ENCODE measurements at places on chromosomes 1 and 21. TPM values are rescaled to one million over a fixed set of nuclear protein-coding genes. Genes with fewer than 3 reads are reported as not detected.
A peak's percentile ranks its signal among the peaks of the same experiment; 100 is the strongest.

The AHCTF1 gene
- total RNA-seq = 30.6 TPM

The AZIN2 gene
- total RNA-seq = 9.1 TPM

The MARK1 gene
- total RNA-seq = 2.1 TPM

The GIPC2 gene
- total RNA-seq = 0.50 TPM

The MASP2 gene
- not detected for total RNA-seq

The FOXD2 gene
- total RNA-seq = 0.83 TPM

The SLC6A9 gene
- total RNA-seq = 13.6 TPM

The SEMA6C gene
- 0.51 TPM for total RNA-seq

The RNF115 gene
- 19.8 TPM for total RNA-seq

The AUNIP gene
- total RNA-seq = 0.33 TPM

The OLFML3 gene
- total RNA-seq = 68.0 TPM

The TPTE gene
- total RNA-seq = not detected

The RUNX1 gene
- total RNA-seq = 41.6 TPM

The CA6 gene
- not detected for total RNA-seq

The LPAR3 gene
- total RNA-seq = 7.6 TPM

The PTPN22 gene
- 0.33 TPM for total RNA-seq

DNA sequence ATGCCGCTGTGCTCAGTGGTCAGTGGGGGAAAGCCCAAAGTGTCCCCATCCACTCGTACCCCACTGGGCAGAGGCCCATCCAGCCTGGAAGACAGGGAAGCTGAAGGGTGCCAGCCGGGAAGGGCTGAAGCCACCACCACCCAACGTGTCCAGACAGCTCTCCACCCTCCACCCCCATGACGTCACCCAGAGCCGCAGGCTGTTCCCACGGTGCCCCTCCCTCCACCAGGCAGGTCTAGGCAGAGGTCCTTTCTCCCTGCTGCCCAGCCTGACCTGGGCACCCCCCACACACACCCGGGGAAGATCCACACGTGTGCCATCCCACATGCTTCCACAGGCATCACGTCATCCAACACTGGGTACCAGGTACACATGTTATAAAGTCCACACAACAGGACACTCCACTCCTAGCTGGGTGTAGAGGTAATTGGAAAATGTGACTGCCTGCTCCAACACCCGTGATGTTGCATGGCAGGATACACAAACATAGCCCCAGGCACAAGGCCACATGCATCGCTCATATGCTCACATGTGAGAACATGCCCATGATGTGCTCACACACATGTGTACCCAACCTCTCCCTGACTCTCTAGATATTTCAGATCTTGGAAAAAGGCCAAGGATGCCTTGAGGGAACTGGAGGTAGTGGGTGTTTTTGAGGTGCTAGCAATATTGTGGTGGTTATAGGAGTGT is 5.1 kb upstream of the ARHGAP30 start:
- H3K36me3 ChIP-seq = no peaks in the 10 kb centered on the region
- H3K4me3 ChIP-seq = no peak overlapping the region
- no peak overlapping the region for H3K27ac ChIP-seq
- H3K27me3 ChIP-seq = no peaks in the 10 kb centered on the region
- no peaks in the 10 kb centered on the region for H3K4me1 ChIP-seq

DNA sequence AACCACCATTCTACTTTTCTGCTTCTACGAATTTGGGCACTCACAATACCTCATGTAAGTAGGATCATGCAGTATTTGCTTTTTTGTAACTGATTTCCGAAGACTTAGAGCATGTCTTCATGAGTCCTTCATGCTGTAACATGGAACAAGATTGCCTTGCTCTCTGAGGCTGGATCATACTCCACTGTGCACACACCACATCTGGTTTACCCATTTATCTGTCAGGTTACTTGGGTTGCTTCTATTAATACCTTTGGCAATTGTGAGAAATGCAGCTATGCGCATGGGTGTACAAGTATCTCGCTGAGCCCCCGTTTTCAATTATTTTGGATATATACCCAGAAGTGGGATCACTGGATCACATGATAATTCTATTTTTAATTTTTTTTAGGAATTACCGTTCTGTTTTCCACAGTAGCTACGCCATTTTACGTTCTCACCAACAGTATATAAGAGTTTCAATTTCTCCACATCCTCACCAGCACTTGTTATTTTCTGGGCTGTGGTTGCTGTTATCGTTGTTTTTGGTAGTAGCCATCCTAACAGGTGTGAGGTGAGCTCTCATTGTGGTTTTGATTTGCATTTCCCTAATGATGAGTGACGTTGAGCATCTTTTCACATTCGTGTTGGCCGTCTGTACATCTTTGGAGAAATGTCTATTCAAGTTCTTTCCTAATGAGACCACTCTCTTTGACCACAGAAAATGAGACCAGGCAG is 10.7 kb upstream of the SLC2A5 start:
- H3K4me1 ChIP-seq = no peaks in the 10 kb centered on the region
- H3K27me3 ChIP-seq = no peaks in the 10 kb centered on the region
- H3K4me3 ChIP-seq = no peak overlapping the region
- no peaks in the 10 kb centered on the region for H3K36me3 ChIP-seq

DNA sequence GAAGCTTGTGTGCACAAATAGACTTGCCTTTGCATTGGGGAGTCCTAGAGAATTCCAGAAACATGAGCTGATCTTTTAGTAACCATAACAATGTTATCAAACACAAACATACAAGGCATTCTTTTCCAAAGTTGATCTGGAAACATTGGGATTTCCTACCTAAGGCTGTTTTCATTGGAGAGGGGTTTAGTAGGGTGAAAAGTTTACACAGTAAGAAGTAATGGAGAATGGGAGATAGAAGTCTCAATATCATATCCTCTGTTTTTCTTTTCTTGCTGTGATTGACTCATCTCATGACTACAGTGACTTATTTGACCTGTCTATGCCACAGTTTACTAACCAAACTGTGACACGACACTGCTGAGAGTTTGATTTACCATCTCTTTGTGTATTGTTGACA is 65.6 kb upstream of the PLA2G4A start:
- DNase-seq = peak; percentile 11
- H3K36me3 ChIP-seq = no peaks in the 10 kb centered on the region
- no peaks in the 10 kb centered on the region for H3K27me3 ChIP-seq
- no peaks in the 10 kb centered on the region for H3K4me1 ChIP-seq
- H3K27ac ChIP-seq = no peak overlapping the region

GRCh38 chr1:221435504-221435904 is 306.4 kb downstream of the DUSP10 start:
- no peaks in the 10 kb centered on the region for H3K27me3 ChIP-seq
- H3K4me3 ChIP-seq = no peak overlapping the region
- peaks cover 7% of the 10 kb centered on the region for H3K4me1 ChIP-seq
- no peaks in the 10 kb centered on the region for H3K36me3 ChIP-seq
- peak; percentile 94 for DNase-seq

DNA sequence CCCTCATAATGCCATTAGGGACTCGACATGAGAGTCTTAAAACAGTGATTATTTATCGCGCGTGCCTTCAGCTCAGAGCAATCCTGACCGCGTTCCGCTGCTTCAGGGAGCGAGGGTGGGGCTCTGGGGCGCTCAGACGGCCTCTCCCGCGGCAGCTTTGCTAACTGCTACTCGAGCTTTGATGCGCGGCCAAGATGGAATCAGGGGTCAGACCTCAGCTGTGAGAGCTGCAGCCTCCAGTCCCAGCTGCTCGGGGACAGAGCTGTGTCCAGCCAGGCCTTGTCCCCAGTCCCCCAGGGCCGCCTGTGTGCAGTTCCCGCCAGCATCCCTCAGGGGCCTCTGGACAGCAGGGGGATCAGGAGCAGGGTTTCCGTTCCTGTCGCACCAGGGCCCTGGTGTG is 104.6 kb upstream of the TTC34 start:
- H3K27ac ChIP-seq = no peak overlapping the region
- no peaks in the 10 kb centered on the region for H3K36me3 ChIP-seq
- no peak for DNase-seq

- peak; percentile 92 for DNase-seq
- H3K27ac ChIP-seq = peak overlapping the region; percentile 87
- no peaks in the 10 kb centered on the region for H3K27me3 ChIP-seq
- H3K36me3 ChIP-seq = no peaks in the 10 kb centered on the region
- no peak overlapping the region for H3K4me3 ChIP-seq
Observed at GRCh38 chr21:25329227-25329825, 278.0 kb downstream of the MRPL39 start.

- no peaks in the 10 kb centered on the region for H3K4me1 ChIP-seq
- no peaks in the 10 kb centered on the region for H3K36me3 ChIP-seq
- no peak overlapping the region for H3K4me3 ChIP-seq
- no peaks in the 10 kb centered on the region for H3K27me3 ChIP-seq
- no peak for DNase-seq
- H3K27ac ChIP-seq = no peak overlapping the region
Observed at GRCh38 chr1:195278644-195279043, 1329.6 kb downstream of the KCNT2 start.

DNA sequence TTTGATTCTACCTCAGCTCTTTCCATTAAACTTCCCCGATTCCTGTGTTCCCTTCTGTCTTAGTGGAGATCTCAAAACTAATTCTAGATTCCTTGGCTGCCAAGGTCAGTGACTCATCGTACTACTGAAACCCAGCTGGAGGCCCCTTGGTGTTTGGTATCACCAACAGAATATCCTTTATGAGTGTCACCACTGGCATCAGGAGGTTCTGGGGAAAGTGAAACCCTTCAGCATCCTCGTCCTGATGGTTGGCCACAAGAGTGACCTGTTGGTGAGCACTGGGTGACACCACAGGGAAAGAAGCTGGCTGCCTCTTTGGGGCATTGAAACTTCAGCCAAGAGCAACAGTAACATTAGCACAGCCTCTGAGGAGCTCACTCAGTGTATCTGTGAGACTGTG is 9.6 kb downstream of the RAB42 start:
- H3K27ac ChIP-seq = peak overlapping the region; percentile 24
- H3K4me3 ChIP-seq = no peak overlapping the region
- DNase-seq = peak; percentile 93
- peaks cover 7% of the 10 kb centered on the region for H3K36me3 ChIP-seq
- no peaks in the 10 kb centered on the region for H3K27me3 ChIP-seq

DNA sequence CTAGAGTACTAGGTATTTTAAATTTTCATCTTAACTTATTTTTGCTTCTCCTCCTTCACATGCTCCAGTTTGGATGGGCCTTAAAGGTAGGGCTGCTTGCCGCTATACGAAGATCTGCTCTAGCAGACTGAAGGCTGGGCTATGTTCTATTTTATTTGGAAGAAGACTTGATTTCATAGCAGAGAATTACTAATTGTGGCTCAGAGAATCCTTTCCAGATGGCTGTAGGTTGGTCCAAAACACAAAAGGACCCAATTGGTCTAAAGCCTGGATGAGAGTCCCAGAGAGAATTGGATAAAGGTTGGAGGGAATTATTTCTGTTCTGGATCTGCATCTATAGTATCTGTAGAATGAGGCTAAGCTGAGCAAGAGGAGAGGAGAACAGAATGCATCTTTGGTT is 719.4 kb upstream of the PTBP2 start:
- no peak overlapping the region for H3K4me3 ChIP-seq
- H3K36me3 ChIP-seq = no peaks in the 10 kb centered on the region
- no peak overlapping the region for H3K27ac ChIP-seq
- DNase-seq = no peak
- no peaks in the 10 kb centered on the region for H3K27me3 ChIP-seq
- no peaks in the 10 kb centered on the region for H3K4me1 ChIP-seq

DNA sequence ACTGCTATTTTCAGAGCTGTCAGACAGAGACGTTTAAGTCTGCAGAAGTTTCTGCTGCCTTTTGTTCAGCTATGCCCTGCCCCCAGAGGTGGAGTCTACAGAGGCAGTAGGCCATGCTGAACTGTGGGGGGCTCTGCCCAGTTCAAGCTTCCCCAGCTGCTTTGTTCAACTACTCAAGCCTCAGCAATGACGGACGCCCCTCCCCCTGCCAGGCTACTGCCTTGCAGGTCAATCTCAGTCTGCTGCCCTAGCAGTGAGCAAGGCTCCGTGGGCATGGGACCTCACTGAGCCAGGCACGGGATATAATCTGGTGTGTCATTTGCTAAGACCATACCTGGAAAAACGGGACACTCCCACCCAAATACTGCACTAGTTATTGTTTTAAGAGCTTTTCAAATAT is 219.7 kb downstream of the BRINP3 start:
- H3K4me3 ChIP-seq = no peak overlapping the region
- no peaks in the 10 kb centered on the region for H3K4me1 ChIP-seq
- H3K27me3 ChIP-seq = no peaks in the 10 kb centered on the region

DNA sequence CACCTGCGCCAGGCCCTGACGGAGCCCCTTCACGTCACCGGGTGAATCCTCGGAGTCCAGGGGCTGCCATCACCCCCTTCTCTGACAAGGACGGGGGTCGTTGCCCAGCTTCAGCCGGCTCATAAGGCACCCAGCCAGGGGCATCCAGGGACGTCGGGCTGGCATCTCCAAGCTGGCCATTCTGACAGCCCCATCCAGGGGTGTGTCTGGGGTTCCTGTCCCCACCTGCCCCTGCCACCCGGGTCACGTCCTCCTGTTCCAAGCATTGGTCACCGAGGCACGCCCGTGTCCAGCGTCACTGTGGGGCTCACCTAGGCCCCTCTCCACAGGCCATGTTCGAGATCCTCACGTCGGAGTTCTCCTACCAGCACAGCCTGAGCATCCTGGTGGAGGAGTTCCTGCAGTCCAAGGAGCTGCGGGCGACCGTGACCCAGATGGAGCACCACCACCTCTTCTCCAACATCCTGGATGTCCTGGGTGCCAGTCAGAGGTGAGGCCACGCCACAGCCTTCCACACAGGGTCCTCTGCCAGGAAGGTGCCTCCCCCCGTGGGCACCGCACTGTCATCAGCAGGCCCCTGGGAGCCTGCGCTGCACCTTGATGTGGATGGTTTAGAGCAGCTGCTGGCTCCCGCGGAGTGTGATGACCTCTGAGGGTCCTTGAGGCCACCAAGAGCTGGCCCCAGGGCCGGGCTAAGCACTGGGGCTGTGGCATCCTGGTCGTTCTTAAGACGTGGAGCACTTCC is 14.8 kb downstream of the ARHGEF16 start:
- DNase-seq = no peak
- H3K27me3 ChIP-seq = no peaks in the 10 kb centered on the region
- H3K4me1 ChIP-seq = peaks cover 4% of the 10 kb centered on the region

- peak overlapping the region; percentile 37 for H3K4me3 ChIP-seq
- no peak for DNase-seq
- H3K27me3 ChIP-seq = no peaks in the 10 kb centered on the region
- peaks cover 12% of the 10 kb centered on the region for H3K4me1 ChIP-seq
Observed at GRCh38 chr1:55211863-55212262, 3.3 kb downstream of the USP24 start.

DNA sequence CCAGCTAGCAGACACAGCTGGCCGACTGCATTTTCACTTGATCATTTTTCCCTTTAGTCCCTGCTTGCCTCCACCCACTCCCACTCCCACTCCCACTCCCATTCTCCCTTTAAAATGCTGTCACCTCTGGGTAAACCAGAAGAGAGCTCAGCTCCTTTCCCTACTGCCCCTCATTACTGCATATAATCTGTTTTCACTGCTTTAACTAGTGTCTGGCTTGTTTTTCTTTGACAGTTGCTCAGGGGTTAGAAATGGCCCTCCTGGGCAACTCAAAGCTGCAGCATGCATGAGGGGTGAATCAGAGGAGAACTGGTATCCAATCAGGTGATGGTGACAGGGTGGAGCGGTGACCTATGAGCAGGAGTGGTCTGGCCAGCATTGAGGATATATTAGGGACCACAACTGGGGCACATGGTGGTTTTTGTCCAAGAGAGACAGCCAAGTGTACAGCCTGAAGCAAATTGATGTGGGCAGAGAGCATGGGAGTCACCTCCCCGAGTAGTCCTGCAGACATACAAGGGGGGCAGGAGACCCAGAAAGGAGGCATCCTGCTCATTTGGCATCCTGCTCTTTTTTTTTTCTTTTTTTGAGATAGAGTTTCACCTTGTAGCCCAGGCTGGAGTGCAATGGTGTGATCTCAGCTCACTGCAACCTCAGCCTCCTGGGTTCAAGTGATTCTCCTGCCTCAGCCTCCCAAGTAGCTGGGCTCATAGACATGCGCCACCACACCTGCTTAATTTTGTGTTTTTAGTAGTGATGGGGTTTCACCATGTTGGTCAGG is 42.6 kb upstream of the SRSF10 start:
- no peak overlapping the region for H3K4me3 ChIP-seq
- H3K27me3 ChIP-seq = no peaks in the 10 kb centered on the region
- peaks cover 24% of the 10 kb centered on the region for H3K4me1 ChIP-seq

- no peak overlapping the region for H3K4me3 ChIP-seq
- H3K27ac ChIP-seq = no peak overlapping the region
Observed at GRCh38 chr21:45828580-45829570, 152.7 kb upstream of the COL6A1 start.
